CD4-positive, alpha-beta T cell treated with Interleukin-17A for 4 hours (primary cell): ENCODE measurements at places on chromosomes 7 and 10.
A peak's percentile ranks its signal among the peaks of the same experiment; 100 is the strongest.

DNA sequence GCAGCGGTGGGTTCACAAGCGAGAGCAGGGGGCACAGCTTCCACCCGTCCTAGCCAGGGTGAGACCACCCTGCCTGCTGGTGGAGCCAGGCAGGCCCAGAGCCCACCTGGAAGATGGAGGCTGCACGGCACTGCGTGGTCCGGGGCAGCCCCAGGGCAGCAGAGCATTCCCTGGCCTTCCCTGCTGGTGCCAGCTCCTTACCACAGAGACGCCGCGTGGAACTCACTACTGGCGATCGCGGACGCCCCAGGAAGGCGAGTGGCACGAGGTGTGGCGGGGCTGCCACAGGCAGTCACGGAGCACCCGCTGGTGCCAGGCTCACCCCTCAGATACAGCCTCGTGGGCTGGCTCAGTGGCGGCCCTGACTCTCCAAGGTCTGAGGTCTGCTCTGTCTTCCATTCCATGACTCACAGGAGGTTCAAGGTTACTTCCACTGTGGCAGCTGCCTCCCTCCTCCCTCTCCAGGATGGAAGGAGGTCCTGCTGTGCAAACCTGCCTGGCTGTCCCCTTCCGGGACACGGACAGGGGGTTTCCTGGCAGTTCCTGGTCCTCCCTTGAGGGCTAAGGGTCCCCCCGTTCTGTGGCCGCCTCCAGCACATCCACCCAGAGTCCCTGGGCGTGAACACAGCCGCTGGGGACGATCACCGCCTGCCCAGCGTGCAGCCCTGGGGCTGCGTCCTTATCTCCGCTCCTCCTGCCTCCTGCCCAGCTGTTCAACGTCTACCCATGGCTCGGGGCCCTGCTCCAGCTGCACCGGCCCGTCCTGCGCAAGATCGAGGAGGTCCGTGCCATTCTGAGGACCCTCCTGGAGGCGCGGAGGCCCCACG, 3.1 kb downstream of the CYP2W1 start:
- DNase-seq, result no peak

DNA sequence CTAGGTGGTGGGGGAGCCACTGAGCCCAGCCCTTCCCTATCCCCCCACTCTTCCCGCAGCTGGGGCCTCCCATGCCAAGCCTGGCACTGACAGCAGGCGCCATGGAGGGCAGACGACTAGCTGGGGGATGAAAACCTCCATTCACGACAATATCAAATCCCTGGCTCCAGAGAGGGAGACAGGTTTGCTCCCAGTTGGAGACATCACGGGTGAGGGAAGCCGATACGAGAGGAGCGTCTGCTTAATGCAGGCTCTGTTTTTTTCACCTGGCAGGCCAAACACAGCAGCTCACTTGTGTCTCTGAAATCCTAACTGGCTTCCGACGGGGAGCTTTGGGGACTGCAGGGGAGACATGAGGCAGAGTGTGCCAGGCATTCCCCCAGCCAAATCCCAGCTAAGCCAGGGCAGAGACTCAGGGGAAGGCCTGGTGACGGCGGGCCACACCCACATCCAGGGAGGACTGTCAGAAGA, 307.4 kb upstream of the ZMIZ1 start:
- no peak for DNase-seq

DNA sequence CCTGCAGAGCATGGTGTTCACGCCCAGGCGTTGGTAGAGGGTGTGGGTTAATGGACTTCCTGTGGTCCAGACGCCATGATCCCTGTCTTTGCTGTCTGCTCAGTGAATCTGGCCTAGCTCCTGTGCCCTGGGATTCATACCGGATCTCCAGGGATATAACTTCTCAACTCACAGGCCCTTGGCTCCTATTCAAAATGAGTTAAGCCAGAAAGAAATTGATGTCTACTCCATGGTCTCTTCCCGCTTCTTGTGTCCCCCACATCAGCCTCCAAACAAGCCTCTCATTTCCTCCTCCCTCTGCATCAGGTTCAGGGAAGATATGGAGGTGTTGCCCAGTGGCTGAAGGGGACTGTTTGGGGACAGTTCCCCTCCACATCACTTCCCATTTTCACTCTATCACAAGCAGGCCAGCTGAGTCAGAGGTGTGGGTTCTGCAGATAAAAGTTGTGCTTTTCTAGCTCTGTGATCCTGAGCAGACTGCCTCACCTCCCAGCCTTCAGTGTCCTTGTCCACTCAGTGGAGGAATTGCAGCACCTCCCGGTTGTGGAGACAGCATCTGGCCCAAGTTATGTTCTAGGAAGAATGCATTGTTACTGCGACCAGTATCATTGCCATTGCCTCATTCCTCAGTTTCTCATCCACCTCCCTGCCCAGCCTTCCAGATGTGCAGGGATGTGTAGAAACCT, 22.5 kb downstream of the AKR1E2 start:
- no peak for DNase-seq

- no peak for DNase-seq
Observed at GRCh38 chr10:119441151-119441821, 101.2 kb downstream of the RGS10 start.

DNA sequence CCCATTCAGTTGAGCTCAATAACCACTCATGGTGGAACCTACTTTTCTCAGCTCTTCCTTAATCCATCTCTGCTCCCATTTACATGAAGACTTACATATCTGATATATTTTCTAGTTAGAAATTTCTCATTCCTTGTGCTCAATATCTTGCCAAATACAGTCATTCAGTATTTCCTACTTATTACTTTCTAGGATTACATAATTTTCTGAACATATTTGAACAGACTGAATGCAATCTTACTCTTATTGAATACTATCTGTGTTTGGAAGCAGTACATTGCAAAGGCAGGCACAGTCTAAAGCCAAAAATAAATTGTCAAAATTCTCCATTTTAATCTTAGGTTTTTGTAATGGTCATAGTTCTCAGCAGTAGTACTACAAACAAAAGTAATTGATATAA, 126.0 kb downstream of the GNAI1 start:
- no peak for DNase-seq

DNA sequence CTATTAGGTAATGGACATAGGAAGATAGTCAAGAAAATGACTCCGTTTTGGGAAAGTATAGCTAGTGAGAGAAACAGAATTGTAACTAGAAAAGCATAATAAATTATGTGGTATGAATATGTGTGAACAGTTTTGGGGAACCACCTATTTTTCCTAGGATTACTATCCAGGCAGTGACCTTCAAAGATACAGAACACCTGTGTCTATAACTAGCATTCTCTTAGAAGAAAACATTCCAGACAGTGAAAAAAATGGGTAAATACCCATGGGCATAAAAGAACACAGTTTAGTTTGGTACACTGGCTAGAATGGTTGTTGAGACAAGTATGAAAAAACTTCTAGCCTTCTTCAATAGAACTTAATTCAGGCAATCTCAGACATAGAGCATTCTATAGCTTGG, 690.8 kb downstream of the MAGI2 start:
- no peak for DNase-seq

DNA sequence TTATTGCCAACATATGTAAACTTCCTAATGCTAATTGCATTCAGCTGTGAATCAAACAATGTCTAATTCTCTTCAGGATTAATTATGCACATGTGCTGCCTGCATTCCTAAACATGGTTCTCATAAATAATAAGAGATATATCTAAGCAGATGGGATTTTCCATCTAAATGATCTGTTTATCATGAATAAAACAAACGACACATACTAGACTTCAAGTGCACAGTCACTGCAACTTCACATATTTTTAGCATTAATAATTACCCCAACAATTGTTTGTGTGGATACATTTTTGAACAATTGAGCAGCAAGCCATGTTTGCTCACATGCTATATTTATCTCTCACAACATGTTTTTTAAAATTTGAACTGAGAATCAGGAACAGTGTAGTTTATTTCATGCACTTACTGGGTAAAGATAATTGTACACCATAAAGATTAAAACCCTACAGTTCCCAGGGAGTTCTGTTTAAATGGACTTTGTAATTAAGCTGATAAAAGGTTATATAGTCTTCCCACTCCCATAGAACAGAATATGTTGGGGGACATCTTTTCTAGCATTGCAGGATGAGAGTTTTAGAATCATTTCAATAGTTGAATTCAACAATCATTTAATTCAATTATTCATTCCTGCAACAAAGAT, 378.5 kb downstream of the MDFIC start:
- DNase-seq, result no peak

DNA sequence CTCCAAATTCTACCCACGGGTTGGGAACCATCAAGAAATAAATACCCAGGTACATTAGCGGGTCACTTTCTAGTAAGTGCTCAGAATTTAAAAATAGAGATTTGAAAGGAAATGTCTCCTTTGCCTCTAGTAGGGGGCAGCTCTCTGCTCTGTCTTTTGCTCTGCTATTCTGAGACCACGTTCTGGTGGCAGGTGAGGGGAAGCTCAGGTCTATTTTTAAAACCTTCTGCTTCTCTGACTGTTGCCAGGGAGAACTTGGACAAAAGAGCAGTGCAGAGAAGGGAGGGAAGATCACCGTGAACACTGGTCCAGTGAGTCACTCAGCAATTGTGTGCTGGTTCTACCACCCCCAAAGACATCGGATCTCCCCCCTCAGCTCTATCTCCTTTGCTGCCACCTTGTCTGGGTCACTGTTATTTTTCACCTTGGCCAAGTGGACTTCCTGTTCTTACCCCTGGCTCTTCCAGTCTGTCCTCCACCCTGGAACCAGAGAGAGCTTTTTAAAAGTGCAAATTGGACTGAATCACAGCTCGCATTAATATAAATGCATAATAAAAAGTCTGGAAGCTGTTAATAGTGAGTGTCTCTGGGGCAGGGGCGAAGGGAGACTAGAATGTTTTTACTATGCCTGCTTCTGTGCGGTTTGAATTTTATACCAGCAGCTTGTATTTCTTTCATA, 72.4 kb upstream of the LOXL4 start:
- no peak for DNase-seq

DNA sequence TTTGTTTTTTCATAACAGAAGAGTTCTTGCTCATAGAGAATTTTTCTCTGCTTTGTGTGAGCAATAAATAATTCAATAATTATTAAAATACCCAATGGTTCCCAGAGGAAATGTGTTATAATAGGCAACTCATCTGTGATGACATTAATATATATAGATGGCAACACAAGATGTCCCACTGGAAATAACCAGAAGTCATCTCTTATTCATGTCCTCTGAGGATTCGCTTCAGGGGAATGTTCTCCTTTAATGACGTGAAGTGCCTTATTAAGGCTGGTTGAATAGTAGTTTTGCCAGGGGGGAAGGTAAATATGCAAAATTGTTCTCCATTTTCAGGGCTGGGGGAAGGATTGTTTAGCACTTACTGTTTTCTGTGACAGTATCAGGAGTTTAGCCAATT, 3.1 kb downstream of the SLC39A12 start:
- no peak for DNase-seq

DNA sequence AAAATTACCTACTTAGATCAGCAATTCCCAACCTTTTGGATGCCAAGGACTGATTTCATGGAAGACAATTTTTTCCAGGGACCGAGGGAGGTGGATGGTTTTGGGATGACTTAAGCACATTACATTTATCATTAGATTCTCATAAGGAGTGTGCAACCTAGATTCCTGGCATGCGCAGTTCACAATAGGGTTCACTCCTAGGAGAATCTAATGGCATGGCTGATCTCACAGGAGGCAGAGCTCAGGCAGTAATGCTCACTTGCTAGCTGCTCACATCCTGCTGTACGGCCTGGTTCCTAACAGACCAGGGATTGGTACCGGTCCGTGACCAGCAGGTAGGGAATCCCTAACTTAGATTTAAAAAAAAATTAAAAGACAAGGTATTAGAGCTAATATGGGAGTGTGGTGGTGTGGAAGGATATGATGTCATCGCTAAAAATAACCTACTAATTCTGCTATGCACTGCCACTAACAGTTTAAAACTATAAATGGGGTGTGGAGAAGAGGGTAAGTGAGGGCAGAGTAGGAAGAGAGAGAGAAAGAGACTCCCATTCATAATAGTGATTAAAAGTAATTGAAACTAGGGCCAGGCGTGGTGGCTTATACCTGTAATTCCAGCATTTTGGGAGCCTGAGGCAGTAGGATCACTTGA, 282.7 kb downstream of the BAMBI start:
- DNase-seq, result no peak

GRCh38 chr10:127892743-127893142, at the start of gene CLRN3:
TSS of gene CLRN3 (minus strand) at chr10:127892941. CDS start at chr10:127892784, 157 bp downstream.
- no peak for DNase-seq

DNA sequence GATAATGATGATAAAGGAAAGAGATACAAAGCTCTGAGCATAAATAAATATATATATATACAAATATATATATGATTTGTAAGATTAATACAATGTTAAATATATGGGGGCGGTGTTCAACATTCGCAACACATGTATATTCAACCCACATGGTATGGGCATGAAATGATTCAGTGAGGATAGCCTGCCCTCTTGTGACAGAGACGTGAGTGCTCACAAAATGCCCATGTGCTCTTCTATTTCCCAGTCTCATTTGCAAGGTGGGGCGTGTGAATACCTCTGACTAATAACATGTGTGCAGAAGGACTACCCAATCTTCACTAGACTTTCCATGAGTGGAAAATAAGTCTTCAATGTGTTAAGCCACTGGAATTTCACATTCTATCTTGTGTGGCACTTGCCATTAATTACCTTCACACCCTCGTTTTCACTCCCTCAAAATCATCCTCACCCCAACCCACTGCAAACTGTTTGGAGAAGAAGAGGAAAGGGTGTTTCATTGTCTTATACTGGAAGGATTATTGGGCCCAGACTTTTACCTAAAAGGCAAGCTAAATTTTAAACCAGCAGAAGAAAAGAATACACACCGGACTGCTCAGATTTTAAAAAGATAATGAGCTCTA, 26.9 kb downstream of the ASAH2 start:
- DNase-seq, result peak; percentile 9

DNA sequence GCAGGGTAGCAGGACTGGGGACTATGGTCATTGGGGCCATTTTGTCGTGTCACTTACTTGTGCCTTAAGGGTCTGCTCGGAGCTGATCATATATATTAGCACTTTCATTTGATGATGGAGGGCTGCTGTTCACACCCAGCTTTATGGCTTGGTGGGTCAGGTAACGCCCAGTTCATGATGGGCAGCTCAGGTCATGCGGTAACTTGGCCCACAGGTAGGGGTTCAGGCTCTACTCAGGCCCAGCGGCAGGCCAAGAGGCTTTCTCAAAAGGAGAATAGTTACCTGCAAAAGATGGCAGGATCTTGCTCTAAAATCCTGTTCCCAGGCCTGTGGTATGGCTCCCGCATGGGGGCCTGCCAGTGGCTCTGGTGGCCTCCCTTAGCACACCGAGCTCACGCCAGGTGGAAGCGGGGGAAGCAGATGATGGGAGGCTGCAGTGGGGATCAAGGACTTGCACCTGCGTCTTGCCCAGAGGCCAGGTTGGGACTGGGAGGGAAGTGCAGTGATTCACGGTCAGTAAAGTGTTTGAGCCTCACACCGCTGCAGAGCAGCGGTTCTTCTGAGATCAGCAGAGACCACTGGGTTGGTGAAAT, 109.5 kb downstream of the ADCY1 start:
- DNase-seq, result no peak
